ENCODE measurements at places on chromosomes 16 and 17.
A peak's percentile ranks its signal among the peaks of the same experiment; 100 is the strongest.

DNA sequence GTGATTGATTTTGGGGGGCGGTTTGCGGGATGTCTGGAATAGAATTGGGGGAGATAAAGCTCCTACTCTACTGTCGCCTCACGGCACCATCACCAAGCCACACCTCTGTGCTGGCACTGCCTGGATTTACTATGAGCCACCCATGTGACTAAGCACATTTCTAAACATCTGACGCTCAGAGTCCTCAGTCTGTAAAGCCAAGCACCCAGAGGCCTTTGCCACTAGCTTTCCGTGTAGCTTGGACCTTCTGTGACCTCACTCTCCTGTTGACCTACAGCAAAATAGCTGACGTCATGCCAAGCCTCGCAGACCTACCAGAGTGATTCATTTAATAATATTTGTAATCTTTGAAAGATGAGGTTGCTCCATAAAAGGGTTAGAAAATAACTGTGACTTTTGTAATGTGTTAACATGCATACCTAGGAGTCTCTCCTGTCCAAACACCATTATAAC lies 38.5 kb upstream of the MYOCD start:
- DNase-seq: no peak

- no peak for DNase-seq
These were observed 205.8 kb downstream of the PRKCA start for GRCh38 chr17:66507982-66508760.

DNA sequence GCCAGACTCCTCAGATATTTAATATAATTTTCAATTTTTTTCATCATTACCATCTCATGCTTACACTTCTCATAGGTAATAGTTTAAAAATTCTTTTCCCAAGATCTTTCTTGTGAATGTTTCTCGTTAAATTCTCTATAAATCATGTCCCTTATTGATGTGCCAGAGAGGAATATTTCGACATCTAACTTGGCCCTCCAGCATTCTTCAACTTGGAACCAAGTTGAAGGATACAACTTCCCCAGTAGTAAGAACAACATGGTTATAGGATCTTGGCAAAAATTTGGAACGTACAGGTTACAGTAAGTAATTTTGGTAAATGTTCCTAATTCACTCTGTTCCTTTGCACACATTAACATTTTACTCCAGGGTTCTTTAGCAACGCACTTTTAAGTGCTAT lies 731.8 kb downstream of the CDH11 start:
- DNase-seq: no peak

GRCh38 chr17:4412933-4413831 lies 20.6 kb upstream of the SPNS3 start:
- DNase-seq: peak; percentile 83

- DNase-seq: no peak
These were observed 278.1 kb downstream of the ZFHX3 start for GRCh38 chr16:72769876-72770275.

GRCh38 chr17:67868176-67868575 lies 42.9 kb downstream of the BPTF start:
- no peak for DNase-seq

DNA sequence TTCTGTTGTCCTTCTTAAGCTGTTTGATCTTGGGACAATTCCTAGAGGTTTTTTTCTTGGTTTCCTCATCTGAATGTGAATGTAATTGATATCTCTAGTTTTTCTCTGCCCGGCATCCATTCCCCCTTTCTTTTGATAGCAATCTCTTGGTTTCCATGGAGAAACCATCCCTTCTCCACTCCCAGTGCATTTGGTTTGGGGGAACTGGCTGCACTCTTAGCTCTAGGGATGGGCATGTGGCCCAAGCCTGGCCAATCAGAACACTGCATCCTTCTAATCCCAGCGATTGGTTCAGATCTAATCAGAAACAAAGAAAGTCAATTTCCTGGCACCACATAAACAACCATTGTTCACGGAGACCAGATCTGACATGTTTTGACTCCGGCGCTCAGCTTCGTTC lies 45.1 kb downstream of the IRX3 start:
- no peak for DNase-seq

DNA sequence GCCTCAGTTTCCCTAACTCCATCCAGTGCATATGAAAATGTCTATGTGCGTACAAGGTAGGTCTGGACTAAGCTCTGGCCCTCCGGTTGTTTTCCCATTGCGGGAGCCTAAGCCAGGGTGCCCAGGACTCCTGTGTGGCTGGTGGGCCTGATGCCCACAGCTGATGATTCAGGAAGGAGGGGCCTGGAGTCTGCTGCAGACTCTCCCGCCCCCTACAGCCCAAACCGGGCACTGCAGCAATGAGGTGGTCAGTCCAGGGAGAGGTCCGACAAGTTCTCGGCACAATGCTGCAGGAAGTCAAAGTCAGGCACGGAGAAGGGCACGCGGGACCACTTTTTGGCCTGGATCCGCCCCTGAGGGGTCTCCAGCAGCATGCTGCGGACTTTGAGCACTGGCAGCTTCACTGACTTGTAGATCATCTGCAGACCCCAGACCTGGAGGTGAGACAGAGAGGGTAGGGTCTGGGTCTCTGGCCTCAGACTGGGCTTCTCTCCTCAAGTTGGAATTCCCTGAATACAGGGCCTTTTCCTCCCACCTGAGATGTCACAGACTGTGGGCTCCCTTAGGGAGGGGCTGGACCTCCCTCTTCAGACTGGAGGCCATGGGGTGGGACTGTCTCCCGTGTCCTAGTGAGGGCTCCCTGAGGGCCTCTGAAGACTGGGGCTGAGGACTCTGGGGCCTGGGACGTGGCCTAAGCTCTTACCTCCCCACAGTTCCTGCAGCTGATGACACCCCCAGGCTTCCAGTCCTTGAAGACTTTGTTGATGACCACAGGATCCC lies 3.4 kb upstream of the ZNF385C start:
- DNase-seq: peak; percentile 86

Data from GM20000 (cell line).